ENCODE measurements at places on chromosomes 13 and 19.

- no peak for DNase-seq
Measured at GRCh38 chr13:79011179-79011578, 352.2 kb upstream of the OBI1 start.

DNA sequence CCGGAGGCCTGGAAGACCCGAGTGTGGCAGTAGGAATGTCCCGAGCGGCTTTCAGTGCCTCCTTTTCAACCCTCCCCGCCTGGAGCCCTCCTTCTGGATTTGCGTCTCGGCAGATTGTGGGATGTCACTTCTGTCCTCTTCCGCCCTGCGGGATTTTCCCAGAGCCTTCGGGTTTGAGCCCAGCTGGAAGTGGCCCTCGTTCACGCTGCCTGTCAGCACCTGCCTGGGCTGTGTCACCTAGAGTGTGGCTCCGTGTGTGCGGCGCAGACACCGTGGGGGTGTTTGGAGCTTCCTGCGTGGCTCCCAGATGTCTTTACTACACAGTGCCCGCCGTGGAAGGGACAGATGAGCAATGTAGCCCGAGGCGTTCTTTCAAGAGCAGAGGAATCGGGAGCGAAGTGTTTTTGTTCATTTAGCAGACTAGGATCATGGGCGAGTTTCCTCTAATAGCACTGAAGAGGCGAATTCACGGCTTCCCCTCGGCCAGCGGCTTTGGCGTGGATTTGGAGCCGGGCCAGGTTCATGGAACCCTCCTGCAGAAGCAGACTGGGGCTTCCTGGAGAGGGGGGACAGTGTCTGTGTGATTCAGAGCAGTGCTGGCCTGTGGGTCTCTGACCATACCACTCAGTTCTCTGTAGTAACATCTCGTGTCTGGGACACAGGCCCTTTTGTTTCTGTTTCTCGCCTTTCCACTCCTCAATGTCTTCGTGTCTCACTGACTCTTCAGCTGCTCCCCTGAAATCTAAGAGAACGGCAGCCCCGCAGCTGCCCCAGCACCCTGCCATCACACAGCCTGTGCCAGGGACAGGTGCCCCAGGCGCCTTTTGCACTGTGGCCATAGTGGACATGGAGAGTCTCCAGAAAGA lies 68.0 kb downstream of the KDM4B start:
- no peak for DNase-seq

DNA sequence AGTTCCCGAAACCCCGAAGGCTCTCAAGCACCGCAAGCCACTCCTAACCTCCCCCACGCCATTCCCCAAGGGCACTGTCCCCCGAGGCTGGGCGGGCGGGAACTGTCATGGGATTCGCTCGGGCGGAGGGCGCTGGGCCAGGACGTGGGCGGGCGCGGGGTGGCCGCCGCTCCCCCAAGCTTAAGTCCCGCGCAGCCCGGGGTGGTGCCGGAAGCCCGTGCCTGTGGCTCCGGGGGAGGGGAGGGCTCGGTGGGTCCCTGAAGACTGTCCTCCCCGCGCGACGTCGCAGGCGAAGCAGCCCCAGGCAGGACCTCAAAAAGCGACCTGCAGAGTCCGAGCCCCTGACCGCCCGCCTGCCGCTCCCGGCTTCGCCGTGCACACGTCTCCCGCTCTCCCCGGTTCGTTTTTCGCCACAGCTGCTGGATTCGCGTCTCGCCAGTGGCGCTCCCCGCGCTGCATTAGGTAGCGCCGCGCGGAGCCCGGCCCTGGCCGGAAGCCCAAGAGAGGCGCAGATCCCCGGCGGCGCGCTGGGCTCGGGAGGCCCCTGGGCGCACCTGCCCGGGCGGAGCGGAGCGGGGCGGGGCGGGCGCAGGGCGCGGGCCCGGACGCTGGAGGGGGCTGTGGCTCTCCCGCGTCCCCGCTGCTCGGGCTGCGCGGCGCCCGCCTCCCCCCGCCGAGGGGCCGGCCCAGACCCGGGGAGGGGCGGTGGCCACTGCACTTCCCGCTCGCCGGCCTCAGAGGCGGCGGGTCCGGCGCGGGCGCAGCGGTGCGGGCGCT lies at the start of gene FARP1:
Gene FARP1 (plus strand): TSS at position 715 of the 777 bp plus-strand sequence. CDS start 70,149 bp downstream, outside the sequence.
- DNase-seq = no peak

DNA sequence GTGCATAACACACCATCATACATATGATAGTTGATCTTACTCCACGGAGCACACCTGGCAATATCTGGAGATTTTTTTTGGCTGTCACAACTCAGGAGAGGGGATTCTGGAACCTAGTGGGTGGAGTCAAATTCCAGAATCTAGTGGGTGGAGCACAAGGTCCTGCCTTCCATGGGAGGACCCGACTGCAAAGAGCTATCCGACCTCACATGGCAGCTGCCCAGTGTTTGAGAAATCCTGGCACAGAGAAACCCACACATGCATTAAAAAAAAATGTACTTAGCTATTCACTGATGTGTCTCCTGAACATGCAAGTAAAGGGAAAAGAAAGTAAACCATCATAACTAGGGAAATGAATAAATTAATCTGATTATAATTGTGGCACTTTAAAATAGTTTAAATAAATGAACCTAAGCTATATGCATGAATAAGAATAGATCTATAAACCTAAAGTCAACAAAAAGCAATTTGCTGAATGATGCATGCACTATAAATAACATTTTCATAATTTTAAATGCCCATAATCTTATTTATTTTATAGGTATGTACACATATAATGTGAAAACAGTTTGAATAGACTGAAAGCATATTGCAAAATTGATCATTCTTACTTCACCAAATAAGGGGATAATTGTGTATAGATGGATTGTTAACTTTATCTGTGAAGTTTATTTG lies 300.3 kb downstream of the MYO16 start:
- DNase-seq = no peak

- DNase-seq = no peak
Measured at GRCh38 chr13:37769545-37769944, 100.0 kb downstream of the TRPC4 start.

DNA sequence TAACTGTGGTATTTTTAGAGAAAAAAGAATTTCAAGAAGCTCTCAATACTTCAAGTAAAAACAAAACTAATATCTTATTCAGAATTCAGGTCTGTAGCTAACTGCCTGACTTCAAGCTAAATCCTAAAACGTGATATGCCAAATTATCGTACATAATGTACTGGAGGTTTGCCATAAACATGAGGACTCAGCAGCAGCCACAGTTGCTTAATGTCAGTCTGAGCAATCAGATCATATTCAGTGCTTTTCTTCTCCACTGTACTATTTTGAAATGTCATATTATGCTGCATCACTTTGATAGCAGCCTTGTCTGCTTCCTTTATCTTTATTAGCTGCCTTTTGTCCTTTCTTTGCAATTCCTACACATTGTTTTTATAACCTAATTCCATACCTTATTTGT lies 265.1 kb upstream of the EDNRB start:
- no peak for DNase-seq
